HT1080 (cell line): ENCODE measurements at places on chromosomes 13 and 19.

- no peak for DNase-seq
Observed at GRCh38 chr13:42708391-42708790, 73.0 kb upstream of the FAM216B start.

- DNase-seq, result no peak
Observed at GRCh38 chr19:34131100-34131499, 41.2 kb upstream of the LSM14A start.

GRCh38 chr19:12955996-12956395 lies 1.0 kb downstream of the GADD45GIP1 start:
- DNase-seq, result no peak

DNA sequence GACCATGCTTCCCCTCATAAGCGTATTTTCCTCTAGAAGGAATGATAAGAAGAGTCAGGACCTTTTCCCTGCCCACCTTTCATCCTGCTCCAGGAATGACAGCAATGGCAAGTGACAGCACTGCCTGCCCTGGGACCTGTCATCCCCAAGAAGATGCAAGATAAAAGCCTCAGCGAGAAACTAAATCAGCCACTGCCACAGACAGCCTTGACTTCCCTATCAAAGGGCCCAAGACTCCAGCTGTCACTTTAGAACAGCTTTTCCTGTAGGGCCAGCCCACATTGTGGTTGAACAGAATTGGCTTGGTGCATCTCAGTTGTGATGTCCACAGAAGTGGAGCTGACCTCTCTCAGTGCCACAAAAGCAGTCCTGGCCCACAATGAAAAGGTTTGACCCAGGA lies 1.1 kb downstream of the RAB8A start:
- no peak for DNase-seq

GRCh38 chr19:10424011-10424637 lies 3.8 kb downstream of the PDE4A start:
- DNase-seq, result peak; percentile 90

DNA sequence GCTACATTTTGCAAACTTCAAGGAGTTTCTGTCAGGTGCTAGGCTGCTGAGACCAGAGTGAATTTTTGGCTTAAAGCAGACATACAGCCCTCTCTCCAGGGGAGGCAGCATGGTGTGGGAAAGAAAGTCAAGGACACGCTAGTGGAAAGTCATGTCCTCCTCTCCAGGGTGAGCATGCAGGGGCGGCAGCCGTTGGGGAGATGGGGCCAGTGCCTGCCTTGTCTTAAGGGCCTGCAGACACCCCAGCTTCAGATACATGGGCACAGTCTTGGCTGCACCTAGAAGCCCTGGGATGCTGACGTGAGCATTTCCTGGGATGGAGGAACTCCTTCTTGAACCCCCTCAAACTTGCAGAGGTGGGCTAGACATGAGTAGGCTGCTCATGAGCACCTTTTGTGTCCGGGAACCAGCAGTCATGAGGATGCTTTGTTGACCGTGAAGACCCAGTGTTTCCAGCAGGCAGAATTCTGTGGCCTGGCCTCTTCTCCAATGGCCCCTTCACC lies 43.3 kb upstream of the PEPD start:
- no peak for DNase-seq

DNA sequence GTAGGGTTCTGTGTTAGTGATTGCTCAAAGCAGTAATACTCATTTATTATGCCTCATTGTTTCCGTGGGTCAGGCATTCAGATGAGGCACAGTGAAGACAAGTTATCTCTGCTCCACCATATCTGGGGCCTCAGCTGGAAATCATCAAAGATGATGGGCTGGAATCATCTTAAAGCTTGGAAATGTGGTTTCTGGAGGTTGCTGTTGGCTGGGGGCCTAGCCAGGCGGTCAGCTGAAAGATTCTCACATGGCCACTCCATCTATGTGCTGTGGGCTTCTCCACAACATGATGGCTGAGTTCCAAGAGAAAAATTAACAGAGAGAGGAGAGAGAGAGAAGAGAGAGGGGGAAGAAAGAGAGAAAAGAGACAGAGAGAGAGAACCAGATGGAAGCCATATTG lies 75.5 kb downstream of the OLFM4 start:
- no peak for DNase-seq

DNA sequence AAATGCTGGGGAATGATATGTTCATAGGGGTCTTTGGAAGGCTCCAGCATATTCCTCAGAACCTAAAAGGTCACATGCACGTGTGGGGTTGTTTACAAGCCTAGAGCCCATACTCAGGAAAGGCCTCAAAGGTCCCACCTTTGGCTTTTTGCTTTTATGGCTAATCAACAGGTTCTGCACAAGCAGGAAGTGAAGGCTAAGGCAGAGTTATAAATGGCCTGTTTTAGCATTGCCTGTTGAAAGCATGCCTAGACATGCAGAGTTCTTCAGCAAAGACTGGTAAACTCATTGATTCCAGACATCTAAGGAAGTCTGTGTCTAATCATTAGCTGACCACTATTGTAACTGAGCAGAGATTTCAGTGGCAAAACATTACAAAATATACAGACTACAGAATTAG lies 198.3 kb downstream of the KCNRG start:
- no peak for DNase-seq

GRCh38 chr19:17519967-17520366 lies 8.5 kb downstream of the PGLS start:
- DNase-seq, result no peak

- DNase-seq, result no peak
Observed at GRCh38 chr13:50915565-50915964, 6.0 kb downstream of the RNASEH2B start.

GRCh38 chr13:32447894-32448623 lies 20.1 kb upstream of the N4BP2L1 start:
- DNase-seq, result peak; percentile 49

DNA sequence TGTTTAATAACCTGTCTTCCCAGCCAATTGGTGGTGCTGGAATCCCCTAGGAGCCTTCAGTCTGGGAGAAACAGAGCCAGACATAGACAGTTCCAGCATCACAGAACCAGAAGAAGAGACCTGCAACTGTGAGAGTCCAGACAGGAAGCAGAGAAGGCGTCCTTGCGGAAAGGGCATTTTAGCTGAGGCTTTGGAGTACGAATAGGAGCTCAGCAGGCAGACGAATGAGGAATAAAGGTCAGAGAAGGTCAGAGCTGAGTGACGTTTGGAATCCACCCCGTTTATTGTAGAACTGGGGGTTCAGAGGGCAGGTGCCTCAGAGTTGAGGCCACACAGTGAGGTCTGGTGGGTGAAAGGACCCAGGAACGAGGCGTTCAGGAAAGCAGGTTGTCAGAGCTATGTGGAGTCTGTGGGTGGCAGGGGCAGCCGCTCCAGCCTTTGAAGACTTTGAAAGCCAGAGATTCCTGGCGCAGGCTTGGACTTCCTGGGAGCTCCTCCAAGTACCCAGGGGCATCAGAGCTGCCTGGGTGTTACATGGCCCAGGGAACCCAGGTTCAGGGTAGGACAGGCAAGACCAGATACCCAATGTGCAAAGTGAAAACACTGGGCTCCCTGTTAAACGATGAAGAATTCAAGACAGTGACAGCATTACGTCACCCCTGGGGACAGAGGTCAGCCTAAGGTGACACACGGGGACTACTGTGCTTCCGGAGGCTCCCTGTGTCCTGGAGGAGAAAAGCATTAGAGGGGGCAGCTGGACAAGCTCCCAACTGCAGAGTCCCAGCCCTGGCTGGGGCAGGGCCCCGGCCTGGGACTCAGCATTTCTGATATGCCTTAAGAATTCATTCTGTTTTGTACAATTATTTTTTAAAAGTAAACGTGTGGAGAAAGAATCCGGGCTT lies 5.5 kb downstream of the ARRDC2 start:
- no peak for DNase-seq

DNA sequence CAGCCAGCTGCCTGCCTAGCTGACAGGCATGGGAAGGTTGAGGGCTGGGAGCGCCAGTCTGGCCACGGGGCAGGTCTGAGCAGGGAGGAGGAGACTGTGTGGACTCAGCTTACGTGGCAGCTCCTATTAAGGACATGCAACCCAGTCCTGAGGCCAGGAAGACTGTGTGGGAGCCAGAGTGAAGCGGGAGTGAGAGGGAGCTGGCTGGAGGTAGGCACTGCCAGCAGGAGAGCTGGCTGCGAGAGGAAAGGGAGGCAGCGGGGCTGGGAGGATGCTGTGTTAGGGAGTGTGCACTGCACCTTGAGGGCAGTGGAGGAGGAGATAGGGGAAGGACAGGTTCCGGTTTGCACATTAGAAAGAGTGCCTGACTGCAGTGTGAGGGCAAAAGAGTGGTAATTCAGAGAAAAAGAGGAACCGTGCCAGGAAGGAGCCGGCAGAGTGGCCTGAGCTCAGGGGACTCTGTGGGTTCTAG lies 99.2 kb downstream of the SLC7A1 start:
- DNase-seq, result peak; percentile 34

DNA sequence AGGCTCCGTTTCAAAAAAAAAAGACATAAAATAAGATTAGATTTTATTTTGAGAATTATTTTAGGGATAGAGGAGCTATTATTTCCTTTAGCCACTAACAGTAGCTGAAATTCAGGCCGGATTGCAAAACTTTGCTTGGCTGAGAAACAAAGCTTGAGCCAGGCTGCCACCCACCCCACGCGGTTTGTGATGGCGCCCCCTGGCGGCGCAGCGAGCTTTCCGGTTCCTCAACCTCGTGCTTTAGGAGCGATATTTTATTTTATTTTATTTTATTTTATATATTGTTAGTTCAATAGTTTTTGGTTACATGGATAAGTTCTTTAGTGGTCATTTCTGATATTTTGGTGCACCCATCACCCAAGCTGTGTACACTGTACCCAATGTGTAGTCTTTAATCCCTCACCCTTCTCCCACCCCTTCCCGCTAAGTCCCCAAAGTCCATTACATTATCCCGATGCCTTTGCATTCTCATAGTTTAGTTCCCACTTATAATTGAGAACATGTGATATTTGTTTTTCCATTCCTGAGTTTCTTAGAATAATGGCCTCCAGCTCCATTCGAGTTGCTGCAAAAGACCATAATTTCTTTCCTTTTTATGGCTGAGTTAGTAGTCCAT lies 19.8 kb upstream of the CEACAM4 start:
- DNase-seq, result no peak

- peak; percentile 68 for DNase-seq
Observed at GRCh38 chr13:47484548-47484947, 516.5 kb downstream of the SUCLA2 start.

DNA sequence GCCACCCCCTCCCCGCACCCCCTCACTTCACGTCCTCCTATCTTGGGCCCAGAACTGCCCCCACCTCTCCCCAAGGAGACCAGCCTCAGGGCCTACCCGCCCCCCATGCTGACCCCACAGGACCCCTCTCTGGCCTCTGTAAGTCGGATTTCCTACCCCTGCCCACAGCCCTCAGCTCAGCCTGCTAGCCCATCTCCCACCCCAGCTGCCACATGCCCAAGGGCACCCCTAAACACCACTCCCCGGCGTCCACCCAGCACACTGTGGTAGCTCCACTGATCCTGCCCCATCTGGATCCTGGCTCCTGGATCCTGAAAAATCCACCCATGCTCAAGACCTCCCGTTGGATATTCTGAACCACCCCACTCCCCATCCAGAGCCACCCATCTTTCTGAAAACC lies 805 bp downstream of the EVI5L start:
- DNase-seq, result no peak

GRCh38 chr13:29969286-29969685 lies 118.9 kb upstream of the UBL3 start:
- peak; percentile 86 for DNase-seq

- no peak for DNase-seq
Observed at GRCh38 chr13:44417446-44417845, 43.8 kb downstream of the SERP2 start.

GRCh38 chr13:80276371-80277289 lies 64.3 kb downstream of the SPRY2 start:
- DNase-seq, result peak; percentile 41

- no peak for DNase-seq
Observed at GRCh38 chr13:19657872-19658591, 24.6 kb downstream of the MPHOSPH8 start.

DNA sequence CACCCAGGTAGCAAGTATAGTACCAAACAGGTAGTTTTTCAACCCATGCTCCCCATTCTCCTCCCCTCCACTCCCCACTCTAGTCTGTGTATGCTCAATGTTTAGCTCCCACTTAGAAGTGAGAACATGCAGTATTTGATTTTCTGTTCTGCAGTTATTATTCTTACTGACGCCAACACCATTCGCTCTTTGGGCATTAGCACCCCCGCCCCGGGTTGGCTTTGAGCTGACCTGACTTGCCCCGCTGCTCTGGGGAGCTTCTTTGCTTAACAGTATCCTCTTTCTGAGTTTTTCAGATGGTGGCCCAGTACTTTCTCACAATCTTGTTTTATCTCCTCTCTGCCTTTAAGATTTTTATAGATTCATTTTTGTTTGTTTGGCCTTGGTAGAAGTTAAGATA lies 138.7 kb downstream of the CRYL1 start:
- no peak for DNase-seq

DNA sequence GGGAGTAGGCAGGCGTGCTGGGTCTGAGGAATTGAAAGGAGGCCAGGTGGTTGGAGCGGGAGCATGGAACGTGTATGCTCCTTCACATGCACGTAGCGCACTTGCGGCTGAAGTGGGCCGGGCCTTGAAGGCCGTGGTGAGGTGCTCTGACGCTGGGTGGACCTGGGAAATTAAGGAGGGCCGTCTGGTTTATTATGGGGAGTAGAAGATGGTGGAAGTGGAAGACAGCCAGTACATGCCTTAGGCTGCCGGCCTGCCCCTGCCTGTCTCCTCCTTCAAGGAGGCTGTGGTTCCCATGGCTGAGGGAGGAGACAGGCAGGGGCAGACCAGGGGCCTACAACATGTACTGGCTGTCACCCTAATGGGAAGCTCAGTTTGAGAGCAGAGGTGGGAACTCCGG lies 23.9 kb downstream of the GATAD2A start:
- DNase-seq, result no peak

DNA sequence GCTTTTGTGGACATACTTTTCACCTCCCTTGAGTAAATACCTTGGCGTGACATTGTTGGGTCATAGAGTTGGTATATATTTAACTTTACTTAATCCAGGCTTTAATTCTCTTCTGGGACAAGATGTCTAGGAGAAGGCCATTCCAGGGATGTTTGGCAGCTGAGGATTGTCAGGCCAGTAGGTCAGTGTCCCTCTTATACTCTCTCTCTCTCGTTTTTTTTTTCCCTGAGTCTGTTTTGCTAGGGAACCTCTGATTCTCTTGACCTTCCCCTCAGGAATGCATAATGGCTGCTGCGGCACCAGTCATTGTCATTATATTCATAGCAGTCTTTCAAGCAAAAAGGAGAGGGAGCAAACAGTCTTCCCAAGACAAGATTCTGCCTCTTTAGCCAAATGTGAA lies 48.8 kb downstream of the BICRA start:
- no peak for DNase-seq
